ENCODE measurements at places on chromosomes 1 and 21. TPM values are rescaled to one million over a fixed set of nuclear protein-coding genes. Genes with fewer than 3 reads are reported as not detected.

- DNase-seq = no peak
Measured at GRCh38 chr1:29352719-29353420, 116.5 kb downstream of the PTPRU start.

The TXNIP gene
- total RNA-seq = 749 TPM

DNA sequence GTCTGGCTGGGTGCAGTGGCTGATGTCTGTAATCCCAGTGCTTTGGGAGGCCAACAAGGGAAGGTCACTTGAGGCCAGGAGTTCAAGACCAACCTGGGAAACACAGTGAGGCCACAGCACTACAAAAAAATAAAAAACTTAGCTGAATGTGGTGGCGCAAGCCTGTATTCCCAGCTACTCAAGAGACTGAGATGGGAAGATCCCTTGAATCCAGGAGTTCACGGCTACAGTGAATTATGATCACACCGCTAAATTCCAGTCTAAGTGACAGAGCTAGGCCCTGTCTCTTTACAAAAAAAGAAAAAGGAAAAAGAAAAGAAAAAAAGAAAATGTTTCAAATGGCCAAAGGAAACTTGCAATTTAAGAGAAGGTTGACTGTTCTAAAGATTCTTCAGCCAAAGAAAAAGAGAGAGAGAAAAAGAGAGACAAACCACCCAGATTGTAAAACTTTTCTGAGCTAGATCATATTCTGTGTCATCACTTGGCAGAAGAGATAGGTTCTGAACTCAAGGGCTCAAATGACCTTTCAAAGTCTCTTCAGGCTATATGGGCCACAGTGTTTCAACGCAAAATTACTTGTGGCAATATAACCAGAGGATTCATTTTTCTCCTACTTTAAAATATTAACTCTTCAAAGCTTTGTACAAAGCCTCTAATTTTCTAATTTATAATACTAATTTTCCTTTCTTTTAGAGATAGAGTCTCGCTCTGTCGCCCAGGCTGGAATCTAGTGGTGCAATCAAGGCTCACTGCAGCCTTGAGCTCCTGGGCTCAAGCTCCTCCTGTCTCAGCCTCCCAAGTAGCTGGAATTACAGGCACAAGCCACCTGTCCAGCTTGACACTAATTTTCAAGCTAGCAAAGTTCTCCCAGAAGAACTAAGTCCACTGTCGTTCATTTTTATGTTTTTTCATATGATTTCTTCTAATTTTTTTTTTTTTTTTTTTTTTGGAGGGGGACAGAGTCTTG is 20.5 kb downstream of the ARID4B start:
- peak; percentile 11 for DNase-seq

The GJA8 gene
- total RNA-seq = not detected

The RGS13 gene
- total RNA-seq = 0.20 TPM

- peak; percentile 90 for DNase-seq
Measured at GRCh38 chr21:34544032-34544496, 32.1 kb upstream of the KCNE1 start.

DNA sequence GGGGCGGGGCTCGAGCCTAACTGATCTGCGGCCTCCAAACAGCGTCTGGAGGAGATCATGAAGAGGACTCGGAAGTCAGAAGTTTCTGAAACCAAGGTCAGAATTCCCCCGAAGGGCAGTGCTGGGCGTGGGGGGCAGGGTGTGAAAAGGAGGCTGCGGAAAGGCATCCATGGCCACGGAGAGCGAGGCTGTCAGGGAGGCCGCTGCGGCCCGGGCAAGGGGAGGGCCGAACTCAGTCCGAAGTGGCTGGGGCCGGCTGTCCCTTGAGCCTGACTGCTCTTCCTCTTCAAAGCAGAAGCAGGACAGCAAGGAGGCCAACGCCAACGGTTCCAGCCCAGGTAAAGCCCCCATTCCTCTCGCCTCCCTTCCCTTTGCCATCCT is 23.2 kb downstream of the MAP7D1 start:
- DNase-seq = no peak

DNA sequence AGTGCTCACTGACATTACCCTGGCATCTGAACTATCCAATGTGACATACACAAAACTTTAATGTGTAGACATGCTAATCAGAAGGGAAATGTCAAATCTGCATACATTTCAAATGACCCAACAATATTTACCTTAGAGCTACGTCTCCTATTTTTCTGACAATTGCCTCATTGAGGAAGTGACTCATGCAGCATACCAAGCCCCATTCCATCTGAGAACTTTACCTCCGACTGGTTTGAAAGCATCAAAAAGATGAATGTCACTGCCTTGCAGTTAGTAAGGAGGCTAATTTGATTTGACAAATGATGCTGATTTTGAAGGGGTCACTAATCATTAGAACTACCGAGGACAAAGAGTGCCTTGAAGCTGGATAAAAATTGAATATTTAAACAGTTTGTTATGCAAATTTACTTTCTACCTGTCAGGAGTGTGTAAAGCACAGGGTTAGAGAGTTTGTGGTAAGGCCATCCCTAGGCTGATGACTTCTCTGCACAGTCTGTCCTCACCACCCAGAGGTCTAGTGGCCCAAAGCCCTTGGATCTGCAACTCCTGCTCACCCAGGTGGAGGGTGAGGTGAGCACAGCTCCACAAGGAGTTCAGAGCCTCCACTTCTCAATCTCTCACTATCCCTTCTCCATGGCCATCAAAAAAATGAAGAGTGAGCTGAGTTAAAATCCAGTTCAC is 500.3 kb upstream of the C1orf87 start:
- peak; percentile 19 for DNase-seq

- DNase-seq = peak; percentile 3
Measured at GRCh38 chr1:222416001-222416791, 131.7 kb downstream of the HHIPL2 start.

DNA sequence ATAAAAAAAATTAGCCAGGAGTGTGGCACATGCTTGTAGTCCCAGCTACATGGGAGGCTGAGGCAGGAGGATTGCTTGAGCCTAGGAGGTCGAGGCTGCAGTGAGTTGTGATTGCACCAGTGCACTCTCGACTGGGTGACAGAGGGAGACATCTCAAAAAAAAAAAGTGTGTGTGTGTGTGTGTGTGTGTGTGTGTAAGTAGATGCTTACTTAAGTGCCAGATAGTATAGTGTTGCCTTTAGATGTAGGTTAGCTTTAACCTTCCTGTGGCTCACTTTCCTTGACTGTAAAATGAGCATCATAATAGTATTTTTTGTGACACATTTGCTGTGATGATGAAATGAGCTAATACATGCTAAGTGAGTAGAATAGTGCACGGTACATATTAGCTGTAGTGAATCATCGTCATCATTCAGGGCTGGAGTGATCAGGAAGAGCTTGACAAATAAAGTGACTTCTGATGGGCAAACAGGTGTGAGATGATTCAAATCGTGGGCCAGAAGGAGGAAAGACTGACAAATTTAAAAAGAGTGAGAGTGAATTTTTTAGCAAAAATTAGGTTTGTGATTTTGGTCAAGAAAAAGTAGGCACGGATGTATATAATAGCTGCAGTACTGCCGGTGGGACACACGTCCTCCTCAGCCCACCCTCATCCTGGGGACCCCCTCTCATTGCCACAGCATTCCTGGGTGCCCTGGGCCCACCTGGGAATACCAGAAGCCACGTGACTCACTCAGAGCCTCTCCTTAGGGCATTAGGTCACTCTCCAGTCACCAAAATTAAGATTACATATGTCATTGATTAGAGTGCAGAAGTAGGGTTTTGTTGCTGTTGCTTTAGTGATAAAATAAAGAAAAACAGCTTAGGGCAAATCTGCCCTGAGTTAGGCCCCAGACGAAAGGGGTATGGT is 33.9 kb downstream of the EIF2D start:
- no peak for DNase-seq

DNA sequence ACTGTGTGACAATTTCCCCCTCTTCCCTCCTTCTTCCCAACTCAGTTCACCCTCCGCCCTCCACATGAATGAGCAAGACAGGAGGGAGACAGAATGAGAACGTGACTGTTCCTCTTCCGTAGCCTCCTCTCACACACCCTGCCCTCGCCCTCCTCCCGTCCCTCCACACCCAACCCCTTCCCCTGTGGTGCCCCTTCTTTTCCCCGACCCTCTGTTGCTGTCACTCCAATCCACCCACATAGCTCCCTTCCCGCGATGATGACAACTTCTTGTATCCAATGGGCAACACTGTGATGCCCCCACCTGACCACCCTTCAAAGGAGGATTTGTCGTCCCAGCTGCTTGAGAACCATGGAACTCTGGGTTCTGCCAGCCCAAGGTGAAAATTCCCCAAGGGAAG is 41.4 kb upstream of the COX20 start:
- DNase-seq = no peak

Data from M059J (cell line).